ENCODE measurements at places on chromosomes 7 and 10.

DNA sequence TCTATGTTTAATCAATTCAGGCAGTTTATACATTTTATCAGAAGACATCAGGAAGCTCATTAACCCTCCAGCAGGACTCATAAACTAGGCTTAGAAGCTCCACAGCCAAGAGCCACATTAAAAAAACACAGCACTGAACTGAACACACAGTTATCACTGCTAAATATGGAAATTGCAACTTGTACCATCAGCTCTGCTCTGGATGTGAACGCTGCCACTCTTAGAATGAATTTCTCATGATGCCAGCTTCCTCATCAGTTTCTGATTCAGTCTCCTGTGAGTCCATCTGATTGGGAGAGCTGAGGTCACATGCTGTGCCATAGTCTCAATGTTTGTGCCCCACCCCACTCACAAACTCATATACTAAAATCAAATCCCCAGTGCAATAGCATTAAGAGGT, 17.1 kb upstream of the ING3 start:
- DNase-seq = no peak

- DNase-seq = no peak
These were observed 910 bp downstream of the ARHGAP19 start for GRCh38 chr10:97291357-97292096.

DNA sequence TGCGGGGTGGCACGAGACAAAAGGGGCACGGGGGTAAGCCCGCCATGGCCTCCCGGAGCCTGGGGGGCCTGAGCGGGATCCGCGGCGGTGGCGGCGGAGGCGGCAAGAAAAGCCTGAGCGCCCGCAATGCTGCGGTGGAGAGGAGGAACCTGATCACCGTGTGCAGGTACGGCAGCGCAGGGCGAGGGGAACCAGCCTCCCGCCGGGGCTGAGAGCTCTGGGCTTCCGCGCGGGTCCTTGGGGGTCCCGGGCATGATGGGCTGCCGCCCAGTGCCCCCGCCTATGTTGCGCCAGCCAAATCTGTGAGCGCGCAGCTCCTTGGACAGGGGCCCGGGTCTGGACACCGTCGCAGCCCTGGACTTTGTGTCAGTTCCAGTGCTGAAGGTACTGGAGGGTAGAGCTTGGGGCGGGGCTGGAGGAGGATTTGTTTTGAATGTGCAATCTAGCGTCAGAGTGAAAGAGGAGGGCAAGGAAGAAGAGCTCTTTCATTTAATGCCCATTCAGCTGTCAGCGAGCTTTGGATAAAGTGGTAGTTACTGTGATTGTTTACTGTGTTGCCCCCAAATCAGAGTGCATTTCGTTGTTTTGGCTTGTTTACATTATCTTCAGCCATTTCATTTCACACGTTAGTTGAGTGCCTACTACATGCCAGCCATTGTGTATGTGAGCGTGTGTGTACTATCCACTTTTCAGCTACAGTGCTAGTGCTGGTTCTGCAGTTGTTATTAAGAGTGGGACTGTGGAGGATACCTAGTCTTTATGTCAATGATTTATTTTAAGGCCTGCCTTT, 777 bp downstream of the RUNDC3B start:
- no peak for DNase-seq

- no peak for DNase-seq
These were observed 7.7 kb downstream of the XPNPEP1 start for GRCh38 chr10:109915566-109915965.

GRCh38 chr10:28266449-28267224, 36.2 kb downstream of the MPP7 start:
- no peak for DNase-seq

GRCh38 chr10:3339121-3339520, 166.5 kb upstream of the PITRM1 start:
- no peak for DNase-seq

DNA sequence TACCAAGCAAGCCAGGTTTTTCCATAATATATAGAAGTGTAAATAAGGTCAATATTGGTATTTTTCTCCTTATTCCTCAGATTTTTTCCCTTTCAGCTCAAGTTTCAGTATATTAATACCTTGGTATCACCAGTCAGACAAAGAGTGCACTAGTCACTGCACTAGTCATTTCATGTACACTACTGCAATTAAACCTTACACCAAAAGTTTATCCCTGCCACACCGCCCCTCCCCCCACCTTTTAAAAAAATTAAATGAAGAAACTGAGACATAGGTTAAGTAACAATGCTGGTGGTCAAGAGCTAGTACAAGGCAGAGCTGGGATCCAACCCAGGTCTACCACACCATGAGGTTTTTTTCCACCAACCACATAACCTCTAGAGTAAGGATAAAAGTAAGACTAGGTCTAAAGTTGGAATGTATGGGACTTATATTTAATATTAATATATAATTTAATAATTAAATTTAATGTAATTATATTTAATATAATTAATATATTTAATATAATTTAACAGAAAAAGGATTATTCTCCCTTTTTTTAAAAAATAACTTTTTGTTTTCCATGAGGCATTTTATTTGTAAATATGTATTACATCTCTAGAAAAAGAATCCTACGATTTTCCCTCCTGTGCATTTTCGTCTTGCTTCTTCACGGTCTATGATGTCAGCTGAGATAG, 68.5 kb downstream of the NT5C2 start:
- DNase-seq = no peak

DNA sequence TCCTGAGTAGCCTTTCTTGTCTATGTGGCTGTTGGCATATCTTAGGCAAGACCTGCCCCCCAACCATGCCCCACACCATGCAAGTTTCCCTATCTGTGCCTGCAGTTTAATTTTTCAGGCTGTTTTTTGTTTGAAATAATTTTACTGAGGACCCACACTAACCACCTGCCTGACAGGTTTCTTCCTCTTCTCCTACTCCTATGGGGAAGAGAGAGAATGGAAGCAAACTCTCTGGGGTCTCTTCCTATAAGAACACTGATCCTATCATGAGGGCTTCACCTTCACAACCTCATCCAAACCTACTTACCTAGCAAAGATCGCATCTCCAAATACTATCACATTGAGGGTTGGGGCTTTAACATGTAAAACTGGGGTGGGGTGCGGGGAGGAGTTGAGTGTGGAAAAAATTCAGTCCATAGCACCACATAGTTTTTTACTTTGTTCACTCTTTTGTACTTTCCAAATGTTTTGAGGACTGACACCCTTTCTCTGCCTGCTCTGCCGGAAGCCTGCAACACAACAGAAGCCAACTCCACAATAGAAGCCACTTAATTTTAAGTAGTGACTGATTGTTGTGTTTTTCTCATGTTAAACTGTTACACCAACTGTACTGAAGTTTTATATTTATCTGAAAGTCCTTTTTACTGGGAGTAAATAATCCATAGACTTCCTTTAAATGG, 67.2 kb upstream of the CSTF2T start:
- no peak for DNase-seq

DNA sequence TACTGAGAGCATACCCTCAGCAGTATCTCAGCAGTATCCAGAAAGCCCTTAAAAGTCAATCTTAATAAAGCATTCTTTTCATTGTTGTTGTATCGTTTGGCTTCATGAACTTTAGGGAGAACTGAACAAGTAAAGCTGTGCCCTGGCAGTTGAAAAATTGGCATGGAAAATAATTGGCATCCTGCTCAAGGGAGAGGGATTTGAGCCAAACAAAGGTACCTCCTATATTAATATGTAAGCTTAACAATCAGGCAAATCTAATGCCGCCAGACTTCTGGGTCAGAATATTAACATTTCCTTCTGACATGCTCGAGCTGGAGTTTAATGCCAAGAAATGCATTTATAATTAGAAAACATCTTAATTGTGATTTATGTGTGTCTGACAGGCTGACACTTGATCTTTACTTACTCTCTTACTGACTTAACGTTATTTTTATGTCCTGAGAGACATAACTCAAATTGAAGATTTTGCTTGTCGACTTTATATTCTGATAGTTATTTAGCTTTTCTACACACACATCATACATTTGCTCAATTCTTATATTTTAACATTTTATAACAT, 42.1 kb upstream of the PCDH15 start:
- DNase-seq = no peak

DNA sequence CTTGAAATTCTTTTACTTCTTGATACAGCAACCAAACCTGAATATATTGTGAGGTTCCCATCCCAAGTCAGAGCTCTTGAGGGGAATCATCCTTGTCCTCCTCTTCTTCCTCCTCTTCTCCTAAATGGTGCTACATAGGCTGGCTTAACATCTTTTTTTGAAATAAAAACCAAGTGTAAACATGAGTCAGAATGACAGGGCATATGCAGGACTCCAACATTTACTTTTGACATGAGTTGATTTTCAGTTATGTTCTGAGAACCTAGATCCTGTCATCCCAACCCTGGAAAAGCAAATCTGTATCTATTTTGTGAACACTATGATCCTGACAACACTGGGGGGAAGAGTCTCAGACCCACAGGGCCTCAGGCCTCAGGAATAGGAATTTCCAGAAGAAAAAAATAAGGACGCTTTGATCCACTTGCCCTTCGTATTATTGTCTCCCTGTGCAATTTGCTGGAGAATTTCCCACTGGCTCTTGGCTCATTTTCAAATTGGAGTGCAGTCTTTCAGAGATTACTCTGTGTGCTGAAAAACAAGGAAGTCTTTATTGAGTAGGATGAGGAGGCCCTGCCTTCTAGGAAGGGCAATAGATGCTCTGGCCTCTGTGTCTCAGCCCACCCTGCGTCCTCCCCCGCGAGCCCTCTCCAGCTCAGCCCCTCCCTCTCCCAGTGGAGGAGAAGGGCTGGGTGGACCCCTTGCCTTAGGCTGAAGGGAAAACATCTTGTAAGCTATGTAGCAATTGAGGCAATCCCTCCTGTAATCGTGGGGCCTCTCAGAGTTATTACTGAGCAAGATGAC, 121.6 kb downstream of the CREB5 start:
- DNase-seq = no peak

GRCh38 chr10:116115797-116116196, 157.2 kb downstream of the GFRA1 start:
- no peak for DNase-seq

GRCh38 chr10:33669904-33670303, 335.4 kb upstream of the NRP1 start:
- DNase-seq = no peak

- DNase-seq = no peak
These were observed 714.5 kb upstream of the POT1 start for GRCh38 chr7:125644109-125644508.

DNA sequence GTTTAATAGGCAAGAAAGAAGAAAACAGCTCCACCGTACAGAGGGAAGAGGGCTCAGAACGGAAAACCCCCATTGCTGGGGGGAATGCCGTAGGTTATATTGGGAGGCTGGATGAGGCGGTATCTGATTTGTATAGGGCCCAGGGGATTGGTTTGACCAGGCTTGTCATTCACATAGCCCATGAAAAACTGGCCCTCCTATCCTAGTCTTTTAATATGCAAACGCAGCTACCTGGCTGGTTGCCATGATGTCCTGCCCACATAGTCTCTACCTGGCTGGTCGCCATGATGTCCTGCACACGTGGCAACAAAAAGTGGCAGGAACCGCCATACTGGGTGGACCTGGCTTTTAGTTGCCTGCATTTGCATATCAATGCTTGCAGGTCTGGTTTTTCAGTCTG, 84.7 kb downstream of the AUTS2 start:
- no peak for DNase-seq

DNA sequence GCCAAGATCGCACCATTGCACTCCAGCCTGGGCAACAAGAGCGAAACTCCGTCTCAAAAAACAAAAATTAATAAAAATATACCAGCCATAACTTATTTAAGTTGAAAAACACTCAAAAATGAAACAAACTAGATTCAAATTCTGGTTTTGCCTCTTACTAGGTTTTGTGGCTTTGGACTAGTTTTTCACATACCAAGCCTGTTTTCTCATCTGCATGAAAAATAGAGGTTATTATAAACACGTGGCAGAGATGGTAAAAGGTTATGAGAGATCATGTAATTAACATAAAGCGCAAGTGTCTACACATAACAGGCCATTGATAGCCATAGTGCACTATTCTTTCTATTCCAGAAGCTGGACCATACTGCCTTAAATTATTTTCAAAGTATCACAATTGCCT, 35.5 kb upstream of the CABCOCO1 start:
- DNase-seq = peak; percentile 44

GRCh38 chr7:1220000-1220726, 12.5 kb upstream of the UNCX start:
- no peak for DNase-seq

All from HCEC 1CT (cell line).